Urinary bladder (tissue), 4 donors: ENCODE measurements at places on chromosomes 2 and 18. TPM values are rescaled to one million over a fixed set of nuclear protein-coding genes. Genes with fewer than 3 reads are reported as not detected.

- no peak for DNase-seq
Measured at GRCh38 chr2:6845312-6845711, 20.4 kb downstream of the CMPK2 start.

- no peak for DNase-seq
Measured at GRCh38 chr2:216113572-216113971, 4.4 kb downstream of the XRCC5 start.

PIK3C3 gene
- 24.9 TPM for polyA plus RNA-seq

GRCh38 chr2:23449413-23449812 lies 64.4 kb downstream of the KLHL29 start:
- no peak for DNase-seq

GRCh38 chr2:28667261-28667660 lies 84.4 kb upstream of the PPP1CB start:
- DNase-seq = no peak

- DNase-seq = no peak
Measured at GRCh38 chr2:104919127-104919526, 65.2 kb downstream of the POU3F3 start.
